ENCODE measurements at places on chromosomes 5 and 9. TPM values are rescaled to one million over a fixed set of nuclear protein-coding genes. Genes with fewer than 3 reads are reported as not detected.

DNA sequence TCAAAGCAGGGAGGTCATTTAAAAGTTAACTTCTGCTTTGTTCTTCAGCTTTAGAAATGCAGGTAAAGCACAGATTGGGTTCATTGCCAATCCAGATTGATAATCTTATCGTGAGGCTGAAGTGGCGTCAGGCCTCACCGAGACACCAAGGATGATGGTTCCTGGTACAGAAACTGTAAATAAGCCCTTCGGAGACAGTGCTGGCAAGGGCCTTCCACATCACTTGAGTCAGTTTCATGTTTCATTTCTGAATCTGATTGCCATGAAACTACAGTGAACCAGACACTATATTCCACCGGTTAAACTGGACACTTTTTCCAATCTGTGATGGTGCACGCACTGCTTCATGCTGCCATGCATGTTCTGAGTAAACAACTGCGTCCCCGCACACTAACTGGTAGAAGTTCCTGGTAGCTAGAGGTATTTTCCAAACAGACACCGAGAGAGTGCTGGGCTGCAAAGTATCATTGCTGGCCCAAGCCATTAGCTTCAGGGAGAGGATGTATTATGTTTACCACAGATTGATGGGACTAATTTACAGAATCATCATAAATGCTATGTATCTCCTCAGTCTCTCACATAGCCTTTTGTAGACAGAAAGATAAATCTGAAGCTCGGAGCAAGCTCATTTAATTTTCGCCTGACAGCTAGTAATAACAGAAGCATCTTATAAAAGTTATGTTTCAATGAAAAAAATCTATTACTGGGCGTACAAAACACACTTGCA is 336.1 kb downstream of the GLIS3 start:
- no peaks in the 10 kb centered on the region for H3K27me3 ChIP-seq
- H3K4me1 ChIP-seq, result no peaks in the 10 kb centered on the region
- no peak for DNase-seq
- no peaks in the 10 kb centered on the region for H3K36me3 ChIP-seq
- H3K27ac ChIP-seq, result peak overlapping the region; percentile 2
- H3K4me3 ChIP-seq, result no peak overlapping the region

- DNase-seq, result no peak
- H3K4me3 ChIP-seq, result no peak overlapping the region
- H3K4me1 ChIP-seq, result no peaks in the 10 kb centered on the region
Measured at GRCh38 chr5:51960617-51961121, 577.4 kb downstream of the ISL1 start.

DNA sequence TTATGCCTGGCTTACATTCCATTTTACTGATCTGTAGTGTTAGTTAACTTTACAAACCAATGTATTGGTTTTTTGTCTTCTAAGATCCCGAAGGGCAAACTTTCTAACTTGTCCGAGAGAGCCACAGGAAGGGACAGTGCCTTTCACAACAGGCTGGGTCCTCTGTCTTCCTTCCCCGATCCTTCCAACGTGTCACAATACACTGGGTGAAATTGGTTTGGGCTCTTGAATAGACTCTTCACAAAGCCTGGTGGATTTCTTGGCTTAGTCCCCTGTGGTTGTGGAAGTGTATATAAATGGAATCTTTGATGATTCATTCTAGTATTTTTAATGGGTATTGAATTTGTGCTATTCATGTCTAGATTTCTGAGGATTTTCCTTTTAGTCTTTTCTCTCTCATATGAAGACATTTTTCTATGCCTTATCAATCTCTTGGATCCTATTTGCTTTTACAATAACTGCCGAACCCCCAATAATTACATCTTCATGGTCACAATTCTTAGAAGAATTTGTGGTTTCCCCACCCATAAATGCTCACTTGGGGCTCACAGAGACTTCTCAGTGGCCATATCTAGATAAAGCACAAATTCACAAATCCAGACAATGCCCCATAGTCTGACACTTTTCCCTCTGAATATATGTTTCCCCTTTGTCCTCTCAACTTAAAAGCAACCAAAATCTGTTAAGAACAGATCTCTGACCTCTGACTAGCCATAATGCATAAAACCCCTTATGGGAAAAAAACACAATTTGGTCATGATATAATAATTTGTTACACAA is 107.7 kb downstream of the MTRR start:
- H3K27me3 ChIP-seq, result no peaks in the 10 kb centered on the region
- H3K4me1 ChIP-seq, result no peaks in the 10 kb centered on the region
- no peak overlapping the region for H3K4me3 ChIP-seq
- H3K27ac ChIP-seq, result no peak overlapping the region
- H3K36me3 ChIP-seq, result no peaks in the 10 kb centered on the region

GRCh38 chr9:24912767-24913166 is 367.1 kb upstream of the IZUMO3 start:
- no peak overlapping the region for H3K27ac ChIP-seq
- no peaks in the 10 kb centered on the region for H3K36me3 ChIP-seq
- H3K4me1 ChIP-seq, result no peaks in the 10 kb centered on the region
- no peaks in the 10 kb centered on the region for H3K27me3 ChIP-seq
- no peak for DNase-seq
- no peak overlapping the region for H3K4me3 ChIP-seq

DNA sequence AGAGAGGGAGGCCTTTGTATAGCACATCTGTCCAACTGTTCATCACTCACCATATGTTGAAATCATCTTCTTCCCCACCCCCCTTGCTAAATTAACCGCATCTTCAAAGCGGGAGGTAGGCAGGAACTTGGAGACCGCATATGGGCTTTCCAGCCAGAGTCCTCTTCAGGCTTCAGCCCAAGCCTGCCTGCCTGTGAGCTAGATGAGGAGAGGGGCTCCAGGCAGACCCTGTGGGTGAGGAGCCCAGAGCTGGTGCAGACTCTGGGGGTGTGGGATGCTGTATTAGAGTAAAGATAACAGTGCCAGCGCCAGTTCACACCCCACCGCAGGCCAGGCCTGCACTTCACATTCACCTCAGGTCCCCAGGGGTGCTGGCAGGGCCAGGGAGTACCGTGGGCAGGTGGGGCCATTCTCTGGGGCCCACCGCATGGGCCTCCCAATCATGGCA is 16.2 kb downstream of the PRRC2B start:
- no peaks in the 10 kb centered on the region for H3K36me3 ChIP-seq
- H3K4me1 ChIP-seq, result peaks cover 10% of the 10 kb centered on the region
- no peaks in the 10 kb centered on the region for H3K27me3 ChIP-seq
- H3K27ac ChIP-seq, result peak overlapping the region; percentile 68
- H3K4me3 ChIP-seq, result no peak overlapping the region
- DNase-seq, result no peak

- H3K4me1 ChIP-seq, result no peaks in the 10 kb centered on the region
- no peak overlapping the region for H3K27ac ChIP-seq
- no peaks in the 10 kb centered on the region for H3K27me3 ChIP-seq
- DNase-seq, result no peak
- H3K4me3 ChIP-seq, result no peak overlapping the region
Measured at GRCh38 chr5:5203451-5203850, 63.3 kb downstream of the ADAMTS16 start.

DNA sequence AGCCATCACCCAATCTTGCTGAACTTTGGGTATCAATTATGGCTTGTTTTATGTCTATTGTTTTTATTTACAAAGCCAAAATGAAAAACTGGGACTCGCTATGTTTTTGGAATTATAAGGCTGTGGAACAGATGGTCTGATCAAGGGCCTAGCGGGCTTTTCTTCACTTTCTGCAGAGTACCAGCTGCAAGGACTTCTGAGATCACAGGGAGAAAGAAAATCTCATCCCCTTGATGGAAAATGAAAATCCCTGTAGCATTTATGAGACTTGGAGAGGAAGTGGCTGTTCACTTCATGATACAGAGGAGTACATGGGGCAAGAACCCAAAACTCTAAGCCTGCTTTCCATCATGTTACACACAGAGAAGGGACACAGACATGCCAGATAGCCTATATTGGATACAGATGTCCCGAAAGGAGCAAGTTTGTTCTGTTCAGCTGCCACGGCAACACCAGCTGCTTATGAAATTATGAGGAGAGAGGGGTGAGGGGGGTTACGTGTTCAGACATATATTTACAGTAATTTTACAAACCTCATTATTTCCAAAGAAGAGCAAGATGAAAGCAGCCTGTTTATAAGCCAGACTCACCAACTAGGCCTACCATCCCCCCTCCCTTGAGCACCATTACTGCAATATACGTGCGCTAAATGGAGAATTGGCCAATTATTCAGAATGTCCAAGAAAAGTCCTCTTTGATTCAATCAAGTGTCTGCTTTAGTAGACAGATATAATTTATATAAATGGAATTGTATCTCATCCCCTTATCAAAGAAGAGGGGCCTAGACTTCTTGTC is 220.0 kb downstream of the MARCHF11 start:
- no peaks in the 10 kb centered on the region for H3K36me3 ChIP-seq
- no peak overlapping the region for H3K4me3 ChIP-seq
- no peak overlapping the region for H3K27ac ChIP-seq
- DNase-seq, result no peak
- H3K4me1 ChIP-seq, result no peaks in the 10 kb centered on the region
- H3K27me3 ChIP-seq, result no peaks in the 10 kb centered on the region

- H3K27ac ChIP-seq, result peak overlapping the region; percentile 96
- H3K27me3 ChIP-seq, result no peaks in the 10 kb centered on the region
- no peak for DNase-seq
- peaks cover 79% of the 10 kb centered on the region for H3K4me1 ChIP-seq
Measured at GRCh38 chr5:150503977-150504620, 3.8 kb upstream of the NDST1 start.

- no peaks in the 10 kb centered on the region for H3K27me3 ChIP-seq
- no peaks in the 10 kb centered on the region for H3K4me1 ChIP-seq
- no peak for DNase-seq
- no peak overlapping the region for H3K27ac ChIP-seq
Measured at GRCh38 chr5:128477944-128478343, 60.1 kb downstream of the FBN2 start.

GRCh38 chr9:124174433-124174832 is 83.3 kb upstream of the NEK6 start:
- H3K27me3 ChIP-seq, result no peaks in the 10 kb centered on the region
- no peak overlapping the region for H3K4me3 ChIP-seq
- no peak for DNase-seq
- no peak overlapping the region for H3K27ac ChIP-seq
- H3K36me3 ChIP-seq, result no peaks in the 10 kb centered on the region
- no peaks in the 10 kb centered on the region for H3K4me1 ChIP-seq

GRCh38 chr9:70683841-70684240 is 269.4 kb upstream of the KLF9 start:
- H3K27ac ChIP-seq, result no peak overlapping the region
- H3K4me3 ChIP-seq, result no peak overlapping the region
- no peaks in the 10 kb centered on the region for H3K36me3 ChIP-seq
- no peaks in the 10 kb centered on the region for H3K4me1 ChIP-seq
- no peak for DNase-seq

- H3K27me3 ChIP-seq, result no peaks in the 10 kb centered on the region
- H3K27ac ChIP-seq, result peak overlapping the region; percentile 93
- no peaks in the 10 kb centered on the region for H3K36me3 ChIP-seq
Measured at GRCh38 chr9:37963936-37964739, 60.2 kb upstream of the SLC25A51 start.

DNA sequence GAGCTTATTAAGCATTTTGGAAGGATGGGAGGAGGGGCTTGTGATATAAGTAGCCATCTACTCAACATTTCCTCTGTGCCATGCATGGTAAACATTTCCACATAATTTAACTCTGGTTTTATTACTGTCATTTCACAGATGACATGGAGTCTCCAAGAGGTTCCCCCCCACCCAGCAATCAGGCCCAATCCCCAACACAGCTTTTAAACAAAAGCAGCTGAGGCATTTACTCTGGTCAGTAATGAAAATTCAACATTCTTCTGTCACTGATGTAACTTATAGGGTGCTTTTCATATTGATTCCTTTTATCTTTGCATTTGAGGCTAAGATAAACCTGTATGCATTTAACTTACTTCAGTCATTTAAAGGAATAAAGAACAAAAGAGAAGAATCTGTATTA is 128.1 kb downstream of the COL23A1 start:
- no peaks in the 10 kb centered on the region for H3K4me1 ChIP-seq
- DNase-seq, result no peak
- no peaks in the 10 kb centered on the region for H3K27me3 ChIP-seq
- H3K4me3 ChIP-seq, result no peak overlapping the region
- no peaks in the 10 kb centered on the region for H3K36me3 ChIP-seq

DNA sequence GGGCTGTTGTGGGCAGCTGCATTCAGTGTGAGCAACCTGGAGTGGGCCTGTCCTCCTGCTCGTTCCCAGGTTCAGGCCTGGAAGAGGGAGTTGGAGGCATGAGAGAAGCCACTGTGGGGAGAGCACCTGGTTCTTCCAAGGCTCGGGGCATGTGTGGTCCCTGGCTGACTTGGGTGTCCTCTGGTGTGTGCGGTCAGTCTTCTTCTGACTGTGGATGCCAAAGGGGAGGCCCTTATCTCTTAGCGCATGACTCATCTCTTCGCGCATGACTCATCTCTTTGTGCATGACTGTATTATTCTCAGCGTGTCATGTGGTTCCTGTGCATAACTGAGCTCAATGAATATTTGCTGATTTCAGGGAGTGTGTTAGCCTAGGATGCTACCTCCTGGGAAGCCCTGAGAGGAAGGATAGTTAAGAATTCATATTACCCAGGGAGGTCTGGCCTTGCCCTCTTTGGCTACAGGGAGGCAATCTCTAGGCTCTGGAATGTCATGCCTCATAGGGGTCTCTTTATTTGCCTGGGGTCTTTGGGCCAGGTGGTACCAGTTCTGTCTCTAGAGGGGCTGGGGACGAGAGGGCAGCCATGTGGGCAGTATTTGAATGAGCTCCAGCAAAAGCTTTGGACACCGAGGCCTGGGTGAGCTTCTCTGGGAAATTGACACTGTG is 188.7 kb downstream of the HSPA4 start:
- no peak overlapping the region for H3K4me3 ChIP-seq
- H3K27ac ChIP-seq, result no peak overlapping the region
- H3K27me3 ChIP-seq, result no peaks in the 10 kb centered on the region
- H3K4me1 ChIP-seq, result no peaks in the 10 kb centered on the region

GRCh38 chr9:122695696-122696095 is 20.8 kb downstream of the OR1L3 start:
- no peaks in the 10 kb centered on the region for H3K4me1 ChIP-seq
- no peak overlapping the region for H3K27ac ChIP-seq
- H3K4me3 ChIP-seq, result no peak overlapping the region
- H3K36me3 ChIP-seq, result no peaks in the 10 kb centered on the region
- H3K27me3 ChIP-seq, result no peaks in the 10 kb centered on the region

DNA sequence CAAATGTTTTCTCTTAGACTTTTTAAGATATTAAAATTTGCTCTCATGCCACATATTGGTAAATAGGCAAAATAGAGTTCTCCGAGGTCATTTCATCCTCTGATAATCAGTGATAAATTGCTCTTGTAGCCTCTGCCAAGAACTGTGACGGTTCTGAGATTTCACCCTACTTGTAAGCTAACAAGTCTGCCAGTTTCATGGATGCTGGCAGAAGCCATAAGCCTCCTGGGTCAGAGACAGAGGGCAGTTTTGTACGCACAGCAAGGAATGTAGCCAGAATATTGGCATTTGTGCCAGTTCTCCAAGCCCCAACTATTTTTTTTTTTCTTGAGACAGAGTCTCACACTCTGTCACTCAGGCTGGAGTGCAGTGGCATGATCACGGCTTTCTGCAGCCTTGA is 945.0 kb upstream of the WWC1 start:
- H3K27me3 ChIP-seq, result no peaks in the 10 kb centered on the region
- no peak overlapping the region for H3K27ac ChIP-seq
- H3K36me3 ChIP-seq, result no peaks in the 10 kb centered on the region
- no peak overlapping the region for H3K4me3 ChIP-seq
- DNase-seq, result no peak

- H3K27ac ChIP-seq, result no peak overlapping the region
- no peaks in the 10 kb centered on the region for H3K36me3 ChIP-seq
- no peak overlapping the region for H3K4me3 ChIP-seq
- H3K4me1 ChIP-seq, result no peaks in the 10 kb centered on the region
Measured at GRCh38 chr5:102138243-102138653, 157.8 kb downstream of the SLCO4C1 start.

MIGA2 gene
- 25.3 TPM for total RNA-seq

PAPPA gene
- total RNA-seq, result 3.4 TPM

IFNK gene
- not detected for total RNA-seq

S1PR3 gene
- 27.7 TPM for total RNA-seq

STPG3 gene
- total RNA-seq, result not detected

ZNF618 gene
- 4.6 TPM for total RNA-seq

Data from breast epithelium (tissue), 4 donors.